ENCODE measurements at places on chromosomes 16 and 17.
A peak's percentile ranks its signal among the peaks of the same experiment; 100 is the strongest.

- DNase-seq: no peak
Observed at GRCh38 chr16:71867939-71868338, 16.0 kb downstream of the ZNF821 start.

DNA sequence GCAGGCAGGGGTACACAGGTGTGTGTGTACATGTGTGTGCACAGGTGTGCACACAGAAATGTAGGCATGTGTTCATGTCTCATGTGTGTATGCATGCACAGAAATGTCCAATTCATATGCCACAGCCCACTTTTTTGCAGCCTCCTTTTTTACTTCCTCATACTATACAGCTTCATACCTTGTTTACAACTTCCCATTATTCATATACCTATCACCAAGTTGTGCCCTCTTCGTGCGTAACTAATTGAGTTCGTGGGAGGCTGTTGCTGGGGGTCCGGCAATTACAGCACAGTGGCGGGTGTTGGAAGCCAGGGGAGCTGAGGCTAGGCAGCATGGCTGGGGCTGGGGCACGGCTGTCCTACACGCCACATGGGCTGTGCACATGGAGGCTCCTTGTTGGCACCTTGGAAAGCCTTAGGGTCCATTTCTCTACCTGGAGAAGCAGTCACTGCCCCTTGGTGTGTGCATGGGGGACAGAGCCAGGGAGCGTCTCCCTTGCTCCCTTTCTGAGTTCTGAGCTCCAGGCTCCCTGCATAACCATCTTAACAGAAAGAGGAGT, 266.7 kb downstream of the ENGASE start:
- DNase-seq: no peak

DNA sequence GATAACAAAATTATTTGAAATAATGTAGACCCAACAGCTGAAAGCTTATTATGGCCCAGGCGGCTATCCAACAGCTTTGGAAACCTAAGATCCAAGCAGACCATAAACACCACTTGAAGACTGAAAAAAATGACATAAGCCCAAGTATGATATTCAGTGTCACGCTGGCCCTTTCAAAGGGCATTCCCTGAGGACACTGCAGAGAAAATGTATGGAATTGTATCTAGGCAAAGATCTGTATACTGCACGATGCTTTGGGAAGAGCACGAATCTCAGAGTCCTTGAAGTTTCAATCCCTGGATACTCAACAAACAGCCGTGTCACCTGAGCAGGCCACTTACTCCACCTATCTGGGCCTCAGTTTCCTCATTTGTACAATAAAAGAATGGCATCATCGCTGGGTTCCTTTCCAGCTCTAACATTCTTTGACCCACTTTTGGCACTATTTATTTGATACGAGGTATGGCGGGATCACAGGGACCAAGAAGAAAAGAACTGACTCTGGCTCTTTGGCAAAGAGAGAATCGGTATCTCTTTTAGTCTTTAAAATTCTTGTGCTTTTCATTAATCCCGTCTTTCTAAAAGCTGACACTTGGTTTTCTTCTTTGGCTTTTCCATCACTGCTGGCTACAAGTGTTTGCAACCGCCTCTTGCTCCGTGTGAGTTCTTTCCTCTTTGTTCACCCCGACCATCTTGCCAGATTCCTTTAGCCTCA, 1.2 kb downstream of the STAT5B start:
- peak; percentile 18 for DNase-seq

DNA sequence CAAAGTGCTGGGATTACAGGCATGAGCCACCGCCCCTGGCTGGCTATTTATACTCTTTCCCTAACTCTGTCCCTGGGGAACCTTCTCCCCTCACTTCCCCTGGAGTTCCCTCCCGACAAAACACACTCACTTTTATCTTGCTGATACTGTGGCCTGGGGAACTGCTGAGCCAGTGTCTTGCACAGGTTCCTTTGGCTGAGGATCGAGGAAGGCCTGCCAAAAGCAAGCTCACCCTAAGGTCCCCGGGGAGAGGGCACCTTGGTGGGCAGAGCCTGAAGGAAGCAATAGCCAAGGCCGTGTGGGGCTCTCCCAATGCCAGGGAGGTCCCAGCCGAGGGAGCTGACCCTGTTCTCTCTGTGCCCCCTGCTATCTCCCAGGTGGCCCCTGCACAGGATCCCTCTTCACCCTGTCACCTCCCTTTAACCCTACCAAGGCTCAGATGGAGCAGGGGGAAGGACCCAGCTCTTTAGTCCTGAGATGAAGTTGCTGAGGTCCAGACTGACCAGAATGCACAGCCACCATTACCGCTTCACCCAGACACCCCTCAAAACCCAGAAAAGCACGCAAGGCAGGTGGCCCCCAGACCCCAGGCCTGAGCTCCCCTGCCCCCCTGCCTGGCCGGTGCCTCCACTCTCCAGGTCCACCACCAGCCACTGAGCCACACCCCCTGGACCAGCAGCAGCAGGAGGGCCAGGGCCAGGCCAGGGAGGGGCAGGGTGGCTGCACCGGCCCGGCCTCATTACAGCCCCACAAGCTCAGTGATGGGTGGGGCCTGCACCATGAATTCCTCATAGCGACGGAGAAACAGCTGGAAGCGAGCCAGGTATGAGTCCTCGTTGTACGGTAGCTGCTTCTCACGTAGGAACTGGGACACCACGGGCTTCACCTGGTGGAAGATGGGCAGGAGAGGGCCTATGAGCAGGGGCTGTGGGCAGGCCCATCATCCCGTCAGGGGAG, 5.1 kb upstream of the FDXR start:
- DNase-seq: no peak

DNA sequence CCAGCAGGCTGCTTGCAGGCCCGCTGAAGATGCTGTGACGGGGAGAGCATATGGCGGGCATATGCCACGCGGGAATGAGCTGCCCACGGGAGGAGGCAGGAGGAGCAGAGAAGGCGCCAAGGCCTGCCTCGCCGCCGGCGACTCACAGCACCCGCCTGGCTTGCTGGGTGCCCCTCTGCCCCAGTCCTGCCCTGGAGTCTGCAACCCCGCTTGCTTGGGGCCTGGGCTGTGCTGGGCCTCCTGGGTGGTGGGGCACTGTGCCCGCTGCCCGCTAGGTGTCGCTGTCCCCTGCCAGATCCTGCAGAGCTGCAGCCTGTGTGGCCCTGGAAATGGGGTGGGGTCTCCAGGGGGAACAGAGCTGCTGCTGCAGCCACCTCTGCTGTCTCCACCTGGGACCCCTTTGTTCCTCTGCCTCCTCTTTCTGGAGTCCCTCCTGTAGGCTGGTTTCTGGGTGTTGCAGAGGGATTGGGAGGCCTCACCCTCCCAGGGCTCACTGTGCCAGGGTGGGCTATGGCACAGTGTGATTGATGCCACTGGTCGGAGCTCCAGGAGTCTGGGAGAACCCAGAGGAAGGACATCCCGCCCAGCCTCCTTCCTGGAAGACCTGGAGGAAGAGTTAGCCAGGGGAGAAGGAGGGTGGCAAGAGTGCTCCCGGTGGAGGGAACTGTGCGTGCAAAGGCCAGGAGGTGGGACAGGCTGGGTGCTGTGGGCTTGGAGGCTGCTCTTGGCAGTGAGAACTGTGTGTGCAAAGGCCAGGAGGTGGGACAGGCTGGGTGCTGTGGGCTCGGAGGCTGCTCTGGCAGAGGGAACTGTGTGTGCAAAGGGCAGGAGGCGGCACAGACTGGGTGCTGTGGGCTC, 141.0 kb upstream of the CIBAR2 start:
- DNase-seq: peak; percentile 26

- DNase-seq: no peak
Observed at GRCh38 chr17:10370016-10370608, 2.7 kb downstream of the MYH13 start.

DNA sequence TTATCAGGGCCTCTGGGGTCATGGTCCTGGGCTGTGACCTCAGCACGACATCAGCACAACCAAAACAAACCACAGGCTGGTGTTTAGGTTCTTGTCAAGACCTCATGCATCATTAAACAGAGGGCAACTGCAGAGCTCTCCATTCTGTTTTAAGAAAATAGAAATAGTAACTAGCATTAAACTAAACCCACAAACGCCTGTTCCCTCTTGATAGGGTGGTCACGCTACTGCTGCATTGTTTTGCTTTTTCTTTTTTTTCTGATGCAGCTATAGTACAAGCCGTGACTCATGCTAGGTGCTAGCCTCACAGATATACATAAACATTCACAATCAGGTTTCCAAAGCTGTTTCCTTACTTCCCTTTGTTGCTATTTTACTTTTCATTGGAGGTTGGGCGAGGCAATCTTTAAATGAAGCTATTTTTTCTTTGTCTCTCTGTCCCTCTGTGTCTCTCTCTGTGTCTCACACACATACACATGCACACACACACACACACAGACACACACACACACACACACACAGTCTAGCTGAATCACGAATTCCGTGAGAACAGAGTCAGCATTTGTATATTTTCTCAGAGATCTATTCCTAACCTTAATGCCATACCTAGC, 310.3 kb downstream of the CDH13 start:
- peak; percentile 50 for DNase-seq

- DNase-seq: peak; percentile 84
Observed at GRCh38 chr17:67506966-67507365, 129.9 kb downstream of the PITPNC1 start.

- no peak for DNase-seq
Observed at GRCh38 chr16:28168991-28169554, 42.7 kb downstream of the XPO6 start.

- DNase-seq: no peak
Observed at GRCh38 chr16:59601452-59601851, 867.3 kb upstream of the GOT2 start.

- no peak for DNase-seq
Observed at GRCh38 chr16:35193956-35194355, 1734.5 kb downstream of the TP53TG3F start.

GRCh38 chr17:30239089-30239462, 3.6 kb upstream of the SLC6A4 start:
- no peak for DNase-seq

DNA sequence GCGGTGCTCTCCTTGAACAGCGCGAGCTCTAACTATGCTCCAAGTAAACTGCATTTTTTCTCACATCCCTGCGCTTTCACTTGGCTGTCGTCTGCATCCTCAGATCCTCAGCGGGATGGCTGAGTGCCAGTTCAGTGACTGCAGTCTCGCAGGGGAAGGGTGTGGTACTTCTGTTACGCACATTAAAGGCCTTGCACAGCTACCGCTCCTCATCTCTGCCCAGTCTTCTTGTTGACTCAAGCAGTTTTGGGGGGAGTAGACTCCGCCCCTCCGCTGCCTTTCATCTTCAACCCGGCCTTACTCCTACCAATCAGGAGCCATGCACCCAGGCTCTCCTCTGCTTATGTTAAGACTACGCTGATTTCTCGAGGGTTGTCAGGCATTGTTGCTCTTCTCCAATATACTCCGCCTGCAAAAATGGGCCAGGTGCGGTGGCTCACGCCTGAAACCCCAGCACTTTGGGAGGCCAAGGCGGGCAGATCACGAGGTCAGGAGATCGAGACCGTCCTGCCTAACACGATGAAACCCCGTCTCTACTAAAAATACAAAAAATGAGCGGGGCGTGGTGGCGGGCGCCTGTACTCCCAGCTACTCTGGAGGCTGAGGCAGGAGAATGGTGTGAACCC, 10.0 kb downstream of the ATP5PD start:
- DNase-seq: peak; percentile 58

- no peak for DNase-seq
Observed at GRCh38 chr16:68270353-68270752, 6.0 kb downstream of the SLC7A6 start.

- peak; percentile 39 for DNase-seq
Observed at GRCh38 chr16:69921127-69921526, 30.0 kb upstream of the CLEC18A start.

DNA sequence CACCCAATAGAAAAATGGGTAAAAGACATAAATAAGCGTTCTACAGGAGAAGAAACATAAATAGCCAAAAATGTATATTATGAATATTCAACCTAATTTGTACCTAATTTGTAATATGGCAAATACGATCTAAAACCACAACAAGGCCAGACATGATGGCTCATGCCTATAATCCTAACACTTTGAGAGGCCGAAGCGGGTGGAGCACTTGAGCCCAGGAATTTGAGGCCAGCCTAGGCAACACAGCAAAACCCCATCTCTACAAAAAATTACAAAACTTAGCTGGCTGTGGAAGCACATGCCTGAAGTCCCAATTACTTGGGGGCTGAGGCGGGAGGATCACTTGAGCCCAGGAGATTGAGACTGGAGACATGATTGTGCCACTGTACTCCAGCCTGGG, 30.1 kb downstream of the CRLF3 start:
- DNase-seq: no peak

GRCh38 chr16:78629173-78629572, 529.7 kb downstream of the WWOX start:
- DNase-seq: peak; percentile 87

- no peak for DNase-seq
Observed at GRCh38 chr16:60741810-60742209, 1294.4 kb downstream of the CDH8 start.

DNA sequence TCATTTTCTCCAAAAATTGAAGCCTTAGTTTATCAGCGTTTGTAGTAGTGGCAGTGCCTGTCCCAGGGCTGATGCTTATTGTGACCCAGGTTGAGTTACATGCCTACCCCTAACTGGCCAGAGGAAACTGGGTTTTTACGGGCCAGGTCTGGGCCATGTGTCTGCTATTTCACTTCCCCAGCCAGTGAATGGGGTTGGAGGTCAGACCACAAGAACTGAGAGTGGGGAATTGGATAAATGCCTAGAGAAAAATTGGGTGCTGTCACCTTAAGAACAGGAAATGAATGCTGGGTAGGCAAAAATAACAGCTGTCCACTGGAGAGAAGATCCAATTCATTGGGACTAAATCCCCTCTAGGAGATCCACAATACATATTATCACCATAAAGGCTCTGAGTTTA, 5.2 kb downstream of the ADPRM start:
- no peak for DNase-seq

- peak; percentile 76 for DNase-seq
Observed at GRCh38 chr16:63323055-63323454, 1286.8 kb upstream of the CDH8 start.

GRCh38 chr16:2499890-2500429, 13.8 kb upstream of the ATP6V0C start:
- no peak for DNase-seq

GRCh38 chr17:7043182-7043496, 753 bp downstream of the SLC16A11 start:
- DNase-seq: no peak

- DNase-seq: no peak
Observed at GRCh38 chr17:38796451-38797157, 2.8 kb downstream of the PIP4K2B start.

GRCh38 chr16:711548-712320, 3.2 kb upstream of the METRN start:
- peak; percentile 60 for DNase-seq
